ENCODE measurements at places on chromosomes 1 and 21. TPM values are rescaled to one million over a fixed set of nuclear protein-coding genes. Genes with fewer than 3 reads are reported as not detected.

Gene TAS1R1
- polyA plus RNA-seq = 0.24 TPM

Gene PRDM16
- 6.5 TPM for polyA plus RNA-seq

Gene C8B
- not detected for polyA plus RNA-seq

Gene CSF1
- 18.8 TPM for polyA plus RNA-seq

Gene GRHL3
- polyA plus RNA-seq = 3.0 TPM

Gene NHLH1
- 4.9 TPM for polyA plus RNA-seq

Gene CDC73
- 29.9 TPM for polyA plus RNA-seq

Gene KLF17
- polyA plus RNA-seq = 0.36 TPM

Gene SYNJ1
- polyA plus RNA-seq = 35.9 TPM
